ENCODE measurements at places on chromosomes 5 and 9. TPM values are rescaled to one million over a fixed set of nuclear protein-coding genes. Genes with fewer than 3 reads are reported as not detected.

GRIA1 gene
- total RNA-seq, result 3.2 TPM

PDE6A gene
- total RNA-seq, result not detected

PCDHGB2 gene
- 3.1 TPM for total RNA-seq

ZBTB43 gene
- total RNA-seq, result 20.9 TPM

RETREG1 gene
- 63.4 TPM for total RNA-seq

- no peak for DNase-seq
Observed at GRCh38 chr9:87556821-87557220, 59.2 kb downstream of the DAPK1 start.

DNA sequence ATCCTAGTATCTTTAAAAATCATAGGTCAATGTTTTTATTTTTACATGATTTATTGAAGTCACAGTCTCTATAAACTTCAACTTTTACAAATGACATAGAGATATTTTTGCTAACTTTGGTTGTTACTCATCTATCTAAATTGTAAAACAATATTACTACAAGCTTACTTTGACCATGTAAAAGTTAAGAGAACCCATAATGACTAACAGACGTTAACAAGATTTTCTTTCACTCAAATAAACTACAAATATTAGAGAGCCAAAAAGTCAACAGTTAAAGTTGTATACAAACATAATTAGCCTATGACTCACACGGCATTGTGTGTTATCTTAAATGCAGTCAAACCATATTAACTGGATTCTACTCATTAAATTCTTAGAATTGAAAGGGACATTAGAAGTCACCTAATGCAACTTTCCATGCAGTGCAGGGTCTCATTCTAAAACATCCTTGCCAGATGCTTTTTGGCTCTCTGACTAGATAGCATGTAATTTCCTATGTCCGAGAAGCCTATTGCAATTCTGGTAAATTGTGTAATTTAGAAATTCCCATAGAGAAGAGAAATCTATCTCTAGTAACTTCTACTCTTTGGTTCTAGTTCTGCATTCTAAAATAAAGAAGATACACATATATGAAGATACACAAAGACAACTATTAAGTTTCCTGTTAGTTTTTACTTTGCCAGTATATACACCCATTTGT is 42.2 kb upstream of the UGT3A2 start:
- no peak for DNase-seq

DNA sequence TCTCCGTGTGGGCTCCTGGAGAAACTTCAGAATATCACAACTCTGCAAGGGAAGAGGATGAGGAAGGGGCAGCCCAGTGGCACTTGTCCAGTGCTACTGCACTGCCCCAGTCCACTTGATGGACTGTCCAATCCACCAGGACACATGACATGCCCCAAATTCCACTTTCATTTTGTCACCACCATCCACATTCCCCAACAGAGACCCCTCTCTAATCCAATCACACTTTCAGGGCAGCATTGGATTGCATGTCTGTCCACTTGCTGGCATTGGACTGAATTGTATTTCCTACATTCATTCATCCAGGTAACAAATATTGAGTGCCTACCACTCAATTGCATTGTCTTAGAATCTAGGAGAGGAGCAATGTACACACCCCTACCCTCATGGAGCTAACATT is 14.8 kb downstream of the HBEGF start:
- DNase-seq, result no peak

DNA sequence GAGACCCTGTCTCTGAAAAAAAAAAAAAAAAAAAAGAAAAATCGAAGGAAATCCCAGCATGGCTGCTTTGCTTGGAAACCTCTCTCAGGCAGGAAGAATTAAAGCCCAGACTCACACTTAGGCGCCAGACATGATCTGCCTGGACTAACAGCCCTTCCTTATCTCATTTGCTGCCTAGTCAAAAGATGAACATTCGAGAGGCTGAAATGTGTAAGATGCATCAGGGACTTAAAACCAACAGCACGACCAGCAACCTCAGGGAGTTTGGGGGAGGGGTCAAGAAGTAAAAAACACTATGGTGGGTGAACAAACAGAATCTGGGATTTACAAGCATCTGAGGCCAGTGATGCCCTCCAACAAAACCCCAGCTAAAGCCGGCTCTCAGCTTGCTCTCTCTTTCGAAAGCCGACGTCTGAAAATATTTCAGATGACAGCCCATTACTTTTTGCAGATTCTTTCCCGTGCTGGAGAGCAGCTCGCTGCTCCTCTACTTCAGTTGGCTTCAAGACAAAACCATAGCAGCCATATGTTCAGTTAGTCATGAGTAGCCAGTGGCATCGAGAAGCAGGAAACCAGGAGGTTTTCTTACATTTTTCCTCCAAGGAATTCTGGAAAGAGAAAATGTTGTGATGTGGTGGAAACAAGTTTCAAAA is 249.9 kb downstream of the MARCHF11 start:
- DNase-seq, result no peak

- no peak for DNase-seq
Observed at GRCh38 chr9:114223564-114224246, 68.4 kb downstream of the COL27A1 start.
